Prostate gland (tissue), 2 donors: ENCODE measurements at places on chromosomes 3 and 15. TPM values are rescaled to one million over a fixed set of nuclear protein-coding genes. Genes with fewer than 3 reads are reported as not detected.
A peak's percentile ranks its signal among the peaks of the same experiment; 100 is the strongest.

DNA sequence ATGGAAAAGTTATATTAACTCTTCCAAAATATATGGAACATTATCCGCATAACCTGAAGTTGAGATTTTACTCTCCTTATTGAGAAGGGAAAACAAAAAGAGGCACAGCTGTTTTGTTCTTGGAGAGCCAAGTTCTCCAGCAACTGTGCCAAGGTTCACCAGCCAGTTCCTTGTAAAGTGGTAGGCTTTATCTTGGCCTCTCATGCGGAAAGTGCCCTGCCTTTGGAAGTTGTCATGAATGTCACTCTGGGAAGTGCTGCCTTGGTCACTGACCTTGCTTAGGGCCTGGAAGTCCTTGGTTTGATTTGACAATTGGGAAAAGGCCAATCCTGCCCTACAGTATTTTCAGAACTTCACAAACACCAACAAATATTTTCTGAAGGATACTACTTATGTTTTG lies 44.2 kb upstream of the THRB start:
- DNase-seq: no peak

- DNase-seq: no peak
Observed at GRCh38 chr15:39627451-39628143, 46.7 kb downstream of the THBS1 start.

DNA sequence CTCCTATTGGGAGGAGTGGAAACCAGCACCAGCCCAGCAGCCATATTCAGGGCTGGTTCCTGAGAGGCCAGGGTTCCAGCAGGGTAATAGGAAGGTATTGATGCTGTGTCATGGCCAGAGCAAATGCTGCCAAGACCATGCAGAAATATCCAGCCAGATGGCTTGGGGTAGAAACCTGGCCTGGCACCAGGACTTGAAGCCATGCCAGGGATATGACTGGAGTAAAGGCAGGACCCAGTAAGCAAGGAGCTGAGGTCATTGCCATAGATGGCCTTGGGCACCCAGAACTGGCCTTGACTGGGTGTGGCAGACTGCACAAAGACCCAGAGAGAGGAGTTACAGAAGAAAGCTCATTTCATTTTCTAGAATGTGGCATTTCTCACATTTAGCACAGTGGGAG lies 257.6 kb upstream of the GOLGA6L4 start:
- DNase-seq: no peak

LOXL1 gene
- 20.5 TPM for total RNA-seq

CCDC33 gene
- 1.5 TPM for total RNA-seq

GRCh38 chr3:99895703-99896441 lies 78.2 kb downstream of the CMSS1 start:
- DNase-seq: no peak

DNA sequence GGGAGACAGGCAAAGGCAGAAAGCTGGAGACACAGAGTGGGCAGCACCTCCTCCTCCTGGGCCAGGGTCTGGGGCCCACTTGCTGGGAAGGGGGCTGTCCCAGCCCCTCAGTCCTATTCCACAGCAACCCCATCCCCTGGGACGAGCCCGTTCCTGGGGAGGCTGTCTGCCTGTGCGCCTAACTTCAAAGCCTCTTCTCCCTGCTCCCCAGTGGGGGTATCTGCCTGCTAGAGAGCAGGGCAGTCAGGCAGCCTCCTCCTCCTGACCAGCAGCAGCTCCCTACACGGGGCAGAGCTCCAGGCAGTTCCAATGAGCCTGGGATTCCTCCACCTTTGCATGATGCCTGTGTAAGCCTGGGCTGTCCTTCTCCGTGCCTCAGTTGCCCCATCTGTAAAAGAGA lies 6.9 kb downstream of the PTH1R start:
- no peak for DNase-seq

DNA sequence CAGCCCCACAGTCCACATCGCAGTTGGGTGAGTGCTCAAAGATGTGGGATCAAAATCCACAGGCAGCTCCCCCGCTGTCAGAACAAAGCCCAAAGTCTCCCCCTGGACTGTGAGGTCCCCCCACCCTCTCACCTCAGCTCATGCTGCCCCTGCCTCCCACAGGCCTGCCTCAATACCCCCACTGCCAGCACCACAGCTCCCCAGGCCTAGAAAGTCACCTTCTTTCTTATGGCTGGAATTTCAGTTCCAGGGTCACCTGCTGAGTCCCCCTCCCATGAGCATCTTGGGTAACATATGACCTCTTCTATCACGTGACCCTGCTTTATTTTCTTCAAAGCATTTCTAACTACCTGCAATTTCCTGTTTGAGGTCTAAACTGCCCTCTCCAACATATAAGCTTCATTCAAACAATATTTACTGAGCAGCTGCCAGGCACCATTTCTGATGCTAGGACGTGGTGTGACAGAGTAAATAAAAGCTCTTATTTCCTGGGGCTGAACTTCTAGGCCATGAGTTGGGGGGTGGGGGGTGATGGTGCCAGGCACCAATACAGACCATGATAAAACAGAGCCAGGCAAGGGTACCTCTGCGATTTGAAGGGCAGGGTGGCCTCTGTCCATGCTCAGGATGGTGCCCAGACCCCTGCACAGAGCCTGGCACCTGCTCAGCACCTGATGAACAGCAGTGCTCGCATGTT lies 2.4 kb upstream of the TMEM89 start:
- DNase-seq: peak; percentile 48

MINAR1 gene
- total RNA-seq: 0.57 TPM

CIDEC gene
- total RNA-seq: not detected

DNA sequence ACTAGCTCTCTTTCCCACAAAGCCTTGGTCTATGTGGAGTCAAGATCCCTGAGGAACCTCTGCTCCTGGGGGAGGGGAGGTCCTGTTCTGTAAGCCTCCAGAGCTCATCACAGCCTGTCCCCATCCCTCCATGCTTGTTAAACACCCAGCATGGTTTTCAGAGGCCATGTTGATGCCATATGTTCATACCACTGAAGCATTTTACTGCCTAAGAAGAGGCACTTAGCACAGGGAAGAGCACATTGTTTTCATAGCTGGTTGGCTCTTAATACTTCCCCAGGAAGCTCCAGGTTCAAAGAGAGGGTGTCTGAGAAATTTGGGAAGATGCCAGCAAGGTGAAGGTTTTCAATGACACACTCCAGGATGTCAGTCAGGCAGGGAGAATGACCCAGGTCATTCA lies 25.6 kb downstream of the CPNE4 start:
- no peak for DNase-seq

LRRIQ4 gene
- 0.74 TPM for total RNA-seq

CPLX3 gene
- 59.8 TPM for total RNA-seq

GRCh38 chr3:78644847-78645246 lies 1123.0 kb downstream of the ROBO1 start:
- DNase-seq: no peak

GRCh38 chr3:101890716-101891115 lies 41.4 kb downstream of the NFKBIZ start:
- no peak for DNase-seq

ACAN gene
- 0.14 TPM for total RNA-seq

- DNase-seq: peak; percentile 44
Observed at GRCh38 chr15:68487087-68487843, 55.3 kb upstream of the ITGA11 start.

DNA sequence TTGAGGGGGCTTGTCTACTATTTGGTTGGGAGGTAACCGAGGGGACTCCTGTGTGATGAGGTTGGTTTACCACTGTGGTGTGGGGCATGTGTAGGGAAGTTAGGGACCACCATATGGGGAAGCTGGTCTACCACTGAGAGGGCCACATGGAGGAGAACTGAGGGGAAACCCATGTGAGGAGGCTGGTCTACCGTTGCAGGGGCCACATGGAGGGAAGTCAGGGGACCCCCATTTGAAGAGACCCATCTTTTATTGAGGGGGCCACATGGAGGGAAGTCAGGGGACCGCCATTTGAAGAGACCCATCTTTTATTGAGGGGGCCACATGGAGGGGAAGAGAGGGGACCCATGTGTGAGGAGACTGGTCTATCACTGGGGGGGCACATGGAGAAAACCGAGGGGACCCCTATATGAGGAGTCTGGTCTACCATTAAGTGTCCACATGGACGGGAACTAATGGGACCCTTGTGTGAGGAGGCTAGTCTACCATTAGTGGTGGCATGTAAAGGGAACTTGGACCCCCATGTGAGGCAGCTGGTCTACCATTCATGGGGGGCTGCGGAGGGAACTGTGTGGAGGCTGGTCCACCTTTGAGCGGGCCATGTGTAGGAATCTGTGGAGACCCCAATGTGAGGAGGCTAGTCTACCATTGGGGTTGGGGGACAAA lies 165.5 kb downstream of the FBLN2 start:
- DNase-seq: peak; percentile 1

GRCh38 chr3:11915621-11916424 lies 69.1 kb upstream of the TAMM41 start:
- DNase-seq: no peak

CCK gene
- total RNA-seq: 50.7 TPM

DNA sequence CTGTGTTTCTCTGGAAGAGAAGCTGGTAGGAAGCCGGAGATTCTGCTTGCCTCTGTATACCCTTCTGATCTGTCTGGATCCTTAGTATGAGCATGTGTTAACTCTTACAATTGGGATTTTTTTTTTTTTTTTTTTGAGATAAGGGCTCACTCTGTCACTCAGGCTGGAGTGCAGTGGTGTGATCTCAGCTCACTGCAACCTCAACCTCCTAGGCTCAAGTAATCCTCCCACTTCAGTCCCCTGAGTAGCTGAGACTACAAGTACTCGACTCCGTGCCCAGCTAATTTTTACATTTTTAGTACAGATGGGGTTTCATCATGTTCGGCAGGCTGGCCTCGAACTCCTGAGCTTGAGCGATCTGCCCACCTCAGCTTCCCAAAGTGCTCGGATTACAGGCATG lies 44.5 kb downstream of the RPN1 start:
- DNase-seq: no peak

TMA7 gene
- total RNA-seq: 310 TPM

DNA sequence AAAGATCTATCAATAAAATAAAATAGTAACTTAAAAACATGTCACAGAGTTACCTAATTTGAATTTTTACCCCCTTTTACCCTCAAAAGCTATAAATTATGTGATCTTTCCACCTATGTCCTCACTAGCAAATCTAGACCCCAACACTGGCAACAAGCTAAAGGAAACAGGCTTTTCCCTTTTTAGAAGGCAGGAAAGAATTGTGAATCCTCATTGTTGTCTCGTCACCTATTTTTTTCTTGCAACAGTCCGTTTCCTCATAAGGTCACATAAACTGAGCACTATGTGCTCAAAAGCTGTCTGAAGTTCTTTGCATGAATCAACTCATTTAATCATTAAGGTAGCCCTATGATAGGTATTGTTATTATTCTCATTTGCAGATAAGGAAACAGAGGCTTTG lies 34.6 kb upstream of the DAZL start:
- no peak for DNase-seq

- no peak for DNase-seq
Observed at GRCh38 chr15:29550834-29551465, 271.3 kb downstream of the TJP1 start.

LRTM1 gene
- total RNA-seq: 2.0 TPM

DNA sequence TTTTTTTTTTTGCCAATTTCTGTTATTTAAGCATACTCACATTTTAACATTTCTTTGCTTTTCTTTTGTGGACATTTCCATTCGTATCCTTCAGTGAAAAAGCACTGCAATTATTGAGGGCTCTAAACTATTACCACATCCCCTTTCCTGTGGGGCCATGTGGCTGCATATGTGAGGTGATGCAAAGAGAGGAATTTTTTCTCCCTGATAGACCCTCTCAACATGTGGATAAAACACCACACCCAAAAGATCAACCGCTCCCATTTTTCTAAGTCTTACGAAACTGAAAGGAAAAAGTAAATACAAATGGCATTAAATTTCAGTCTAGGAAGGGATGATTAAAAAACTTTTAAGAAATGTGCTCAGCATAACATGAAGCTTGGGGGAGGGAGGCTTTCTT lies 68.8 kb downstream of the DNAJC13 start:
- no peak for DNase-seq

INKA1 gene
- total RNA-seq: 8.1 TPM

DNA sequence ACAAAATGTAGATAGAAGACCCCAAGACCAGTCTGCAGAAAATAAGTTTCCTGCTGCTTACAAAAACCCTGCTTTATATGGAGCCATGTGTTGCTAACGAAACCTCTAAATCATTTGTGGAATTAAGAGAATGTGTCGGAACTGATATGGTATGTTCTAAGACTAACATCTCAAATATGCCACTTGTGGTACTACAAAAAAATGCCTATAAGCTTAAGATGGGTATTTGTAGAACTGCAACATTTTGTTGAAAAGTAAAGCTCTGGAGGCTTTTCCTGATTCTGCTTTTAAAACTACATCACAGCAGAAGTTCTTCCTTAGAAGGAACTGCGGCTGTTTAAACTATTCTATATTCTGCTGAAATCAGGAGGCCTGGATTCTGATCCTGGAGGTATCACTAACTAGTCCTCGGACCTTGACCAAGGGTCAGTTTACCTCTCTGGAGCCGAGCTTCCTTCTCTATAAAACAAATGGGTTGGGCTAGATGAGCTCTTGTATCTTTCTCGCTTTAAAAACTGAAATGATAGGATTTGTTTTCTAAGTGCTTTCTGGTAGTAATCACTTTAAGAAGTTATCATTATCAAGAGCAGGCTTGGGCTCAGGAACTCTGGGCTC lies 74.9 kb downstream of the RAD18 start:
- DNase-seq: no peak

DNA sequence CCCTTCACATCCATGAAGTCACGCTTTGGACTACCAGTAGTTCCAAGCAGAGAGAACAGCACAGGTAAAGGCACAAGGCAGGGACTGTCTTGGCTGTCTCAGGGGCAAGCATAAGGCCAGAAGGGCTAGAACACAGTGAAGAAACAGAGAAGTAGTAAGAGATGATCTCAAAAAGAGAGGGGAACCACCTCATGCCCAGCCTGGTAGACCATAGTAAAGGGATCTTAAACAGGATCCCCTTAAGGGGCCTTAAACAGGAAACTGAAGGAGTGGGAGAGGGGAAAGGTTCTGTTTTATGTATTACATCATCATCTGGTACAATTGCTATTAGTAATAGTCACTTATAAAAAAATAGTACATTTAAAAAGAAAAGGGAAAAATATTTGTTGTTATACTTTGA lies 25.8 kb downstream of the P2RY1 start:
- no peak for DNase-seq

STRA6 gene
- total RNA-seq: 0.77 TPM

- DNase-seq: no peak
Observed at GRCh38 chr3:175274474-175275218, 415.5 kb downstream of the NAALADL2 start.

DNA sequence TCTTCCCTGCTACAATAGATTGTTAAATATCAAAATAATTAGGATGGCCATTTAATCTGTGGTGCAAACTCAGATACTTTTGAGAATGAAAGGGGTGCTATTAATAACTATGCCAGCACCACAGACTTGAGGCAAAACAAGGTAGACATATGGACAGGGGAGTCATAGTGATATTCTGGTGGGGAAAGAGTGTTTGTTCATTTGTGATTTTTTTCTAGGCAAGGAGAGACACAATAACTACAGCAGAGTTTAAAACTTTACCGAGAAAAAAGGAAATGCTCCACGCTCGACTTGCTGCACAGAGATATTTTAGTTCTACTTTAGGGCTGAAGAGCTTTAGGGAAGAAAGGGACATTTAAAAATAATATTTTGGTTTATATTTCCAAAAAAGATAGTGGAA lies 611.2 kb upstream of the GRM7 start:
- DNase-seq: no peak

- DNase-seq: no peak
Observed at GRCh38 chr3:134067531-134068161, 37.9 kb upstream of the SLCO2A1 start.

GRCh38 chr15:95840004-95840403 lies 490.5 kb upstream of the NR2F2 start:
- no peak for DNase-seq
